Muscle of arm (tissue), 14 donors: ENCODE measurements at places on chromosomes 16 and 17.

GRCh38 chr17:81457401-81457800 lies 55.2 kb downstream of the ACTG1 start:
- DNase-seq = no peak

GRCh38 chr17:47301831-47302230 lies 21.9 kb upstream of the EFCAB13 start:
- no peak for DNase-seq

DNA sequence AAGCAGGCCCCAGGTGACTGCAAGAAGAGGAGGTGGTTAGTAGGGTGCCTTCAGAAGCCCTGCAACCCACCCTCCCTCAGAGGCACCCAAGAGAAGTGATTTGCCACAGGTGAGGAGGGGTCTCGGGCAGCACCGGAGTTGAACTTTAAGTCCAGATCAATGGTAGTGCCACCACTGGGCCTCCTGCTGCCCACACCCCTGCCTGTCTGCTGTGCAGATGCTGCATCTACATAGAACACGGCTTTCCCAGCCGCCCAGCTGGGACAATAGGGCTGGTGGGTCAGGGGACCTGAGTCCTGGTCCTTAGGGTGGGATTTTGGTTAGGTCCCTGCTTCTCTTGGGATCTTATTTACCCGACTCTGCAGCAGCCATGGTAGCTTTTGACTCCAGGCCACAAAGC lies 17.6 kb upstream of the FAM83G start:
- no peak for DNase-seq

GRCh38 chr17:79412110-79412509 lies 198.7 kb downstream of the RBFOX3 start:
- DNase-seq = no peak

- no peak for DNase-seq
Measured at GRCh38 chr17:28700830-28701492, 10.7 kb downstream of the PROCA1 start.

- DNase-seq = no peak
Measured at GRCh38 chr17:9381068-9381467, 194.6 kb downstream of the STX8 start.

DNA sequence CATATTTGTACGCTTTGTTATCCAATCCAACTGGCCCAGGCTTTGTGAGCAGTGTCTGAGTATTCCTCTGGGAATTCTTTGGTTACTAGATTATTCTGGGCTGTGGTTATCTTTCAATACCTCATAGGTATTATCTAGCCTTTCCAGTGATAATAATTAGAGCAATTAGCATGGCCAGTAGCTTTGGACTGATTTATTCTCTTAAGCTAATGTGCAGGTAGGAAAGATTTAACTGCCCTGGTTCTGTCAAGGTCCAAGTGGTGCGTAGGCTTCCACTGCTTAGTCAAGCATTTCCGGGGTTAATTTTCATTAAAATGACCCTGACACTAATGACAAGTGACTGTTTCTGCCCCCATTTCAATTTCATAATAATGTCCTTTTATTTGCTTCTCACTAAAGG lies 54.2 kb upstream of the PMFBP1 start:
- DNase-seq = no peak
